ENCODE measurements at places on chromosomes 3 and 15.

DNA sequence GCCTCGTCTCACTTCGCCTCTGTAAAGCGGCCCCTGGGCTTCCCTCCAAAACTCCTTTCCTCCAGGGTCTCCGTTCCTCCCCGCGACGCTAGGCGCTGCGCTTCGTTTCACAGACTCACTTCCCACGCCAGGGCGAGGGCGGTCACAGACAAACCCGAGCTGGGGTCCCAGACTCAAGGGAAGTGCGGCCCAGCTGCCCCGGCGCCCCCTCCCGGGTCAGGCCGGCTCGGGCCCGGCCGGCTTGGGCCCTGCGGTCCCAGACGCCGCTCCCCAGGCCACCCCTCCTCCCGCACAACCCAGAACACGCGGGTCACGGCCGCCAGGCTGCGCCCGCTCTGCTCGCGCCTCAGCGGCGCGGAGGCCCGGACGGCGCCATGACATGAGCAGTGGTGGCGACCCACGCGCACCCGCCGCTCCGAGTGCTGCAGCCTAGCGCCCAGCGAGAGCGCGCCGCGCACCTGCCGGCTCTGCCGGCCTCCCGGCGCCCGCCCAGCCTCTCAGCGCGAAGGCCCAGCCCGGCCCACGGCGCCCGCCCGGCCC, 547 bp downstream of the NUP210 start:
- DNase-seq: peak; percentile 72

GRCh38 chr15:63244976-63245645, 32.3 kb upstream of the APH1B start:
- no peak for DNase-seq

- DNase-seq: no peak
Measured at GRCh38 chr3:139506766-139507165, 30.4 kb upstream of the RBP2 start.

GRCh38 chr15:89379251-89379695, 44.6 kb upstream of the POLG start:
- no peak for DNase-seq

GRCh38 chr3:87053553-87053952, 62.6 kb upstream of the VGLL3 start:
- DNase-seq: no peak

GRCh38 chr15:93332168-93332553, 243.2 kb upstream of the RGMA start:
- DNase-seq: no peak

DNA sequence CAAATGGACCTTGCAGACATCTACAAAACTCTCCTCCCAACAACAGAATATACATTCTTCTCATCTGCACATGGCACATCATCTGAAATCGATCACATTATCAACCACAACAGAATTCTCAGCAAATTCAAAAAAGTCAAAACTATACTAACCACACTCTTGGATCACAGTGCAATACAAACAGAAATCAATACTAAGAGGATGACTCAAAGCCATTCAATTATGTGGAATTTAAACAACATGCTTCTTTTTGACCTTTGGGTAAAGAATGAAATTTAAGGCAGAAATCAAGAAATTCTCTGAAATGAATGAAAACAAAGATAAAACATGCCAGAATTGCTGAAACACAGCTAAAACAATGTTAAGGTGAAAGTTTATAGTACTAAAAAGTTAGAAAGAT, 358.1 kb downstream of the NSUN3 start:
- no peak for DNase-seq

GRCh38 chr3:71850654-71851053, 65.7 kb upstream of the PROK2 start:
- DNase-seq: no peak

- DNase-seq: no peak
Measured at GRCh38 chr3:148646126-148646665, 51.5 kb upstream of the AGTR1 start.

GRCh38 chr15:74657846-74658245, 38.0 kb downstream of the EDC3 start:
- DNase-seq: no peak

DNA sequence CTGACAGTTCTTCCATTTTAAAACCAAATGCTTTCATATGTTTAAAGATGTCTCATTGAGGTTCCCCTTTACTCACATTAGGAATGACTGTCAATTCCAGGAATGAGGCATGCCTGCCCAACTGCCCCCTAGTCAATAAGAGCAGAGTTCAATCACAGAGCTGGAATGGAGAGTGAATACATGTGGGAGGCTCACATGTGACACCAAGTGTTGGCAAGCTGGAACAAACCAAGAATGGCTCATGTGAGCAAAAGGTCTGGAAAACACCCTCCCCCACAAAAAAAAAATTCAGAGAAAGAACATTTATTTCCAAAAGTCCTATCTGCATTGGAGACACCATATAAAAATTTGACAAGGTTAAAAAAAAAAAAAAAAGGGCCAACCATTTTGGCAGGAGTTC, 3.7 kb downstream of the PBRM1 start:
- DNase-seq: peak; percentile 21

DNA sequence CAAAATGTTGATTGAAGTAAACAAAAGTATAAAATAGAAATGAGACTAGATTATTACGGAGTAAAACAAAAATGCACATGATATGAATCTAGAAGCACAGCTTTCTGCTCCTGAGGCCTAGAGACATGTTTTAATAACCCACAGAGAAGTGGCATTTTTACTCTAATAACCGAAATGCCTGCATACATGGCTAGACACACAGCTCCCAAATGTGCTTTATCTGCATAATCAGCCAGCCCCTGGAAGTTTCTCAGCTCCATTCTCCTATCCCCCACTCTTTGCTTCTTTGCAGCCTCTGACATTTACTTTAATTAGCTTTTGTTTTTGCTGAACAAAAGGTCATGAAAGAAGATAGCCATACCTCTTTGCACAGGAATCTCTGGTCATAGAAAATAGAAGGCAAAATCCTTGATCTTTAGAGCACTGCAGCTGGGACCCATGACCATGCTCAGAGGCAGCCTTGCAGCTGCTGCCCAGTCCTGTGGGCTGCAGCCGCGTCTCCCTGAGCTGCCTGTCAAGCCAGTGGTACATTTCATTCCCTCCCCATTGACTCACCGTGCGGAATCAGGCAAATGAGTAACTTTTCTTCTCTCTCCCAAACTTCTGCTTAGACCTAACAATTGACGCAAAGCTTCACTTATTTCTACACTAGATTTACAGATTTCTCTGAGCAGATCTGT, at the start of gene VEPH1:
TSS of gene VEPH1 (minus strand) at position 501 of the 680 bp plus-strand sequence. CDS start 8,067 bp downstream, outside the sequence.
- no peak for DNase-seq

DNA sequence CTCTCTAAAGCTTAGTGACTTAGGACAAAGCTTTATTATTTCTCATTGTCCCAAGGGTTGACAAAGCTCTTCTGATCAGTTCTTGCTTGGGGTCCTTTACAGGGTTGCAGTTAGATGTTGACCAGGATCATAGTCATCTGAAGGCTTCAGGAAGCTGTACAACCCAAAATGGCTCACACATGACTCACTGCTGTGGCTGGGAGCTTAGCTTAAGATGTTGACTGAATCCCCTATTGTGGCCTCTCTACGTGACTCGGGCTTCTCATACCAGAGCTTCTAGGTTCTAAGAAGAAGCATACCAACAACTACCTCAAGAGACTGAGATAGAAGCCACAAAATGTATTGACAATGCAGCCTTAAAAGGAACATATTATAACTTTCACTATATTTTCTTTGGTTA, 569.6 kb upstream of the ROBO2 start:
- DNase-seq: no peak

GRCh38 chr3:106018102-106018501, 149.3 kb upstream of the CBLB start:
- DNase-seq: no peak

- DNase-seq: no peak
Measured at GRCh38 chr3:15325228-15325627, 7.2 kb downstream of the SH3BP5 start.

DNA sequence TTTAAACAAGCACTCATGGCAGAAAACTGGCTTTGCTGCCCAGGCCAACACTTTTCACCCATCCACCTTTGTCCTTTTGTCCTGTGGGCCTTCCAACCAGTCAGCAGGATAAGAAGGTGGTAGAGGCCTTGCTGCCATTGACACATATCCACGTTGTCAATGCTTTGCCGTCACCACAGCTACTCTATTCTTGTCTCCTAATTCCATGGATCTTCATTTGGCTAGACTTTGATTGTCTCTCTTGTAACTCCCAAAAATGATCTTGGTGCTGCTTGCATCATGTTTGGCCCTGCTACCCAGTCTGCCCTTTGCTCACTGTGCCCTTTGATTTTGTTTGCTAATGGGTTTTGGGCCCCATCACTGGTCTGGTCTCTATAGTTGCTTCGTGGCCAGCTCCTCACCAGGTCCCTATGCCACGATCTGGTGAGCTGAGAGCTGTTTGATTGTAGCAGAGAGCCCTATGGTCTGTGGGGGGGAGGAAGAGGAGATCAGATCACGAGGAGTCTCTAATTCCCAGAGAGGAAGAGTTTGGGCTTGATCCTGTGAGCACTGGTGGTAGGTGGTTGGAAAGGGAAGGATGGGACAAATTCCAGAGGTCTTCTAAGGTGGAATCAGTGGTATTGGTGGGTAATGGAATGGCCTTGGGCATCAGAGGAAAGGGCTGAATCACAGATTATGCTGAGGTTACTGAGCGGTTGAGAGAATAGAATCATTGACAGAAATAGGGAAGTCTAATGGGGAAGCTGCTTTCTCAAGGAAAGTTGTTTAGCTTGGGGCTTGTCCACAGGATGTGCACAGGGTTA, 40.3 kb downstream of the ABHD2 start:
- no peak for DNase-seq

- no peak for DNase-seq
Measured at GRCh38 chr15:55917881-55918296, 75.5 kb downstream of the NEDD4 start.

DNA sequence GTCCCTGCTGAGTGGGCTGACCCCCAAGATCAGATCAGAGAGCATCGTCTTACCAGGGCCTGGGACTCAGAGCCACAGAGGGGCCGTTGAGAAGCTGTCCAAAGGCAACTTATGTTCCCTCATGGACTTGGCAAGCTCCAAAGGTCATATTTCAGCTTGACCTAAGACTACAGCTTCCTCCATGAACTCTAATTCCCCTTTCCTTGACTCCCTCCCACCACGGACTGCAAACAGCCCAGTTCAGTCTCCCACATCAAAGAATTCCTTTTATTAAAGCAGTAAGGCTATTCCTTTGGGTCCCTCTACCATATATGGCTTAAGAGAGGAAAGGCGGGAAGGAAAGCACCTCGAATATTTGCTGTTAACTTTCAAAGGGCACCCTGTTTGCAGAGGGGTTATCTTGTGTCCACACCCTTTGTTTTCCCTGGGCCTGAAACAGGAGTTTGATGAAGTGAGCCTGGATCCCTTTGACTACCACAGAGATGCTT, 146.1 kb upstream of the THBS1 start:
- DNase-seq: no peak

- DNase-seq: no peak
Measured at GRCh38 chr3:179181021-179181472, 32.9 kb downstream of the PIK3CA start.

DNA sequence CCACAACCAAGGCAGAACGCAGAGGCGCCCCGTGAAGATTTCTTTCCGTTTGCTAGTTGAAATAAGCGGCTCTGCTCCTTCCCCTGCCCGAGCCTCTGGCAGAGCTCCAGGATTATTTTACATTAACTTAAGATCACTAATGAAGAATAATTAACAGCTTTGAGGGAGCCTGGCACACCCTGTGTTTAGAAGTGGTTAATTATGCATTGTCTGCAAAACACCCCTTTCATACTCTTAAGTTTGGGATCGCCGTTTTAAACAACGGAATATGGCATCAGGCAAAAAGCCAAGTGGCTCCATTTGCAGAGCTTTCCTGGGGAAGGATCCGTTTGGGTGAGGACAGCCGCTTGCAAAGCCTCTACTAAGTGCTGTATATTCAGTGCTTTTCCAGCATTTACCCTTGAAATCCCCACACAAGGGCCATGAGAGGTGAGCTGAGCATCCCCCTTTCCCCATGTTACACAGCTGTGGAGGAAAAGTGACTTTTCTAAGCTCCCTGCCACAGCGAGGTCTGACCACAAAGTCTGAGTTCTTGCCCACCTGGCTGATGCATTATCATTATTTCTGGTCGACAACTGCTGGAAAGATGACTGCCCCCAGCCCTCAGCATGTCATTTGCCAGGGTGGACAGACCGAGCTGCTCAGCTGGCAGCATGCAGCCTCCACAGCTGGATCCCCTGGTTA, 33.9 kb downstream of the IQSEC1 start:
- no peak for DNase-seq

DNA sequence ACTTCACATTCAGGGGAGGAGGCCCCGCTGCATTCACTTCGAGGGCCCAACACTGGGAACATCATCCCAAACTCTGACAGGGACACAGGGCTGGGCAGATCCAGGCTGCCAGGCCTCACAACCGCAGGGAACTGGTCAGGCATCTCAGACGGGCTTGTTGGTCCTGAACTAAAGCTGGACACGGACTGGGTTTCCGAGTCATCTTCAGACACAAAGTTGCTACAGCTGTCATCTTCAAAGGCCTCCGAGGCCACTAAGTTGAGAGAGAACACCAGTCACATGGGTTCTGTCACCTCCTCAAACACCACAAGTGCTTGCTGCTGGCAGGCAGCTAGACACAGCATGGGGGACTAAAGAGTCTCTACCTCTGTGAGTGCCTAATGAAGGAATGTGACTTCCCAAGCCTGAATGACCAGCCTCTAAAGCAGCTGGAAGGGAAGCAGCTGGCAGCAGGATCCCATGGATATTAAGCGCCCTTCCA, 50.9 kb downstream of the CAPN7 start:
- DNase-seq: no peak

DNA sequence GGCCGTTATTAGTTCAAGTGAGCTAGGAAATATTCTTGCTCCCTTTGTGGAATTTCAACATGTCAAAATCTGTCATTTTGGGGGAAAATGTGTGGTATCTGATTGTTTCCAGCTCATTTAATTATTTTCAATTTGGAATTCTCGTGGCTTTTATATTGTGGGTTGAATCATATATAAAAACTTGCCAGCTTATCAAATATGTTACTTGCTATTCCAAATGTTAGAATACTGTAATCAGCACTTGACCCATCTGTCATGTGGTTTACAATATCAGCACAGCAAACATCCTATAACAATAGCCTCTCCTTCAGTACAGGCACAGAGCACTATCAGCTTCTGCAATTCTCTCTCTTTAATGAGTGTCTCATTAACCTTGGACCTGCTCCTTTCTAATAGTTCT, 130.2 kb upstream of the FEZF2 start:
- no peak for DNase-seq

DNA sequence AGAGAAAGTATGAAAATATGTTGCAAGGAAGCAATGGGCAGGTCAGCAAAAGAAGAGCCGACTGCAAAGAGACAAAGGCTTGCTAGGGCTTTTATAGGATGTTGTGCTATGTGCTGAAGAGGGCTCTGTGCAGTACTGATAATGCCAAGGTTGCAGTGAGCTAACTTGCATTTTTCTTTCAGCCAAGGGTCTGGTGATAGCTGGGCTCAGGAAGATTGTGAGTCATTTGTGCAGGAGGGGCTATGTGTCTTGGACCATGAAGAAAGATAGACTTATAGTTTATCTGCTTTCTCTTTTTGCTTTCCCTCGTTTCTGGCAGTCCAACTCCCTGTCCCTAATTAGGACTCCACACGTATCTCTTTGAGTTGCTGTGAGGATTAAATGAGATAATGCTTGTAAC, 64.5 kb upstream of the LRIG1 start:
- no peak for DNase-seq

- DNase-seq: no peak
Measured at GRCh38 chr3:175606650-175607318, 747.6 kb downstream of the NAALADL2 start.

- peak; percentile 28 for DNase-seq
Measured at GRCh38 chr3:58333206-58334012, 717 bp downstream of the PXK start.
